RPMI8226 (cell line): ENCODE measurements at places on chromosomes 5 and 9.

DNA sequence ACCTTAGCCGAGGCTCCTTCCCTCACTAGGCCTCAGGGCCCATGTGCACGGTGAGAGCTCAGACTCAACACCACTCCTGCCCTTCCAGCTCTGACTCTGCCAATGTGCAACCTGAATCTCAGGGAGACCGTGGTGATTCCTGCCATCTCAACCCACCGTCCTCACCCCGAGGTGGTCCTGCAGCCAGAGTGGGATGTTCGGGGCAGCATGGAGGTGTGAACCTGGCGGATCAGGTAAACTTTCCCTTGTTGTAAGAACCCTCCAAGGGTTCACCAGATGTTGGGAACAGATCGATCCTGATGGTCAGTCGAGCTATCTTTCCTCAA, 538 bp upstream of the AKNA start:
- DNase-seq = no peak

GRCh38 chr5:9932770-9933169, 302.6 kb upstream of the TAS2R1 start:
- no peak for DNase-seq

- no peak for DNase-seq
These were observed 747 bp downstream of the TRPM3 start for GRCh38 chr9:71120501-71121247.

DNA sequence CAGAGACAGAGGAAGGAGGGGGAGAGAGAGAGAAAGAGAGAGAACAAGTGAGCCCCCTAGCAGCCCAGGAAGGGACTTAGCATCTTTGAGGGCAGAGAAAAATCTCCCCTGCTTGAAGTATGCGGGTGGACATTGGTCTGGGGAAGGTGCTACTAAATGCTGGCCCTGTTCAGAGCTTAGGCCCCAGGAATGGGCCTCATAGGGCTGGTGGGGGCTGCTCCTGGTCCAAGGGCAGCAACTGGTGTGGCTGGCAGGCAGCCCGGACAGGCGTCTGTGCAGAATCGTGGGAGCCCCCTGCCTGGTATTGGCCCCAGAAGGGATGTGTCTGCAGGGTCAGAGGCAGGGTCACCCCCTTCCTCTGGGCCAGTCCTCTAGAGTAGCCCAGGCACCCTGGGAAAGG, 47.8 kb upstream of the SUSD3 start:
- no peak for DNase-seq

- no peak for DNase-seq
These were observed 122.6 kb upstream of the KLF4 start for GRCh38 chr9:107612136-107612535.
